ENCODE measurements at places on chromosomes 1 and 21.

DNA sequence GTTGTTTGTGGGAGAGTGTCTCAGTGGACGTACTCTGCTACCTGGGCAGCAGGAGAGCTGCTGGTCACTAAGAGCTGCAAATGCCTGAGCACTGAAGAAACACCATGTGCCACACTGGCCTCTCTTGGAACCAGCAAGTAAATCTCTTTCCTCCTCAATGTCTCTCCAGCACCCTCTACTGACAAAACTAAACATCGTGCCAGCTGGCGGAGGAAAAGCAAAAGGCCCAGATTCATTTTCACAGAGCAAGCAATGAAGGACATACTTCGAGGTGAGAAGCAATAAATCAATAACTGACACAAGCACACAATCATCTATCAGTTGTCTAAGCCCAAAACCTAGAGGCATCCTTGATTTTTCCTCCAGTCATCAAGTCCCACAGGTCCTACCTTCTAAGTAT is 78.1 kb downstream of the RERE start:
- no peak for DNase-seq

GRCh38 chr1:87938631-87939030 is 610.0 kb downstream of the LMO4 start:
- DNase-seq = no peak

DNA sequence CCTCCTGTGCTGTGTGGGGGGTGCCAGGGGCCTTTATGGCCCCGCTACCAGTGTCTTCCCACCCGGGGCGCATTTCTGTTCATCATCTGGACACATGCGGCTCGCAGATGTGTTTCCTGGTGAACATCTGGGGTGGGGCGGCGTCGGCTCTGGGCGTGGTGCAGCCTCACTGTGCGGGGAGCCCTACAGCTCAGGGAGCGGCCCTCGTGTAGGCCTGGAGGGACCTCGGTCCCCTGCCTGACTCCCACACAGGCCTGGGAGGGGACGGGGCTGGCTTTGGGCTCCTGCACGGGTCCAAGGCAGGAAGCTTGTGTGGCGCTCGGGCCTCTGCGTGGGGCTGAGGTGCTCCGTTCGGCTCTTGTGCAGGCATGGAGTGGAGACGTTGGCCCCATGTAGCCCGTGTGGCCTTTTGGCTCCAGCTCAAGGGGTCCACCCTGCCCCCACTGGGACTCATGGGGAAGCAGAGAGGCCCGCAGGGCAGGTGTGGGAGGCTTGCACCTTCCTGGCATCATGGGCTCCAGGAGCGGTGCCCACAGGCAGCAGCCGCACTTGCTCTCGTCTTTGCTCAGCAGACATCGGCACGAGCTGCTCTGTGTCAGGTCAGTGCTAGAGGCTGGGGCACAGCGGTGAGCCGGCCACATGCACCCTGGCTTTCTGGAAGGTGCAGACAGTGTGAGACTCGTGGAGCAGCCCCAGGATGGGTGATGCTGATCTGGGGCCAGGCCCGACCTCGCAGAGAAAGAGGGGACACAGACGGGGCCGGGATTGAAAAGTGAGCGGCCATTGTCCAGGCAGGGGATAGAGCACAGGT is 90.1 kb upstream of the ACTRT2 start:
- no peak for DNase-seq

DNA sequence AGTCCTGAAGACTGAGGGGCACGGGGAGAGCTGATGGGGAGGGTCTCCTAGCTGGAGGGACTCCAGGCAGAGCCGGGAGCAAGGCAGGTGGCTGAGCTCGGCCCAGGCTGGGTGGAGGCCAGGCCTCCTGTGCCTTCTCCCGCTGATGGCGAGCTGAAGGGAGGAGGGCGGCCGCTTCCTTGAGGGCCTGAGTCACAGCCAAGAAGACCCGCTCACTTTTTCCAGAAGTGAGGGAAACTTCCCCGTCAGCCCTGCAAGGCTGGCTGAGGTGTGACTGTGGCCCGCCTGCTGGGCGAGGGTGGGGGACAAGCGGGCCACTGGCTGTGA is 1.7 kb upstream of the VWA1 start:
- DNase-seq = no peak

DNA sequence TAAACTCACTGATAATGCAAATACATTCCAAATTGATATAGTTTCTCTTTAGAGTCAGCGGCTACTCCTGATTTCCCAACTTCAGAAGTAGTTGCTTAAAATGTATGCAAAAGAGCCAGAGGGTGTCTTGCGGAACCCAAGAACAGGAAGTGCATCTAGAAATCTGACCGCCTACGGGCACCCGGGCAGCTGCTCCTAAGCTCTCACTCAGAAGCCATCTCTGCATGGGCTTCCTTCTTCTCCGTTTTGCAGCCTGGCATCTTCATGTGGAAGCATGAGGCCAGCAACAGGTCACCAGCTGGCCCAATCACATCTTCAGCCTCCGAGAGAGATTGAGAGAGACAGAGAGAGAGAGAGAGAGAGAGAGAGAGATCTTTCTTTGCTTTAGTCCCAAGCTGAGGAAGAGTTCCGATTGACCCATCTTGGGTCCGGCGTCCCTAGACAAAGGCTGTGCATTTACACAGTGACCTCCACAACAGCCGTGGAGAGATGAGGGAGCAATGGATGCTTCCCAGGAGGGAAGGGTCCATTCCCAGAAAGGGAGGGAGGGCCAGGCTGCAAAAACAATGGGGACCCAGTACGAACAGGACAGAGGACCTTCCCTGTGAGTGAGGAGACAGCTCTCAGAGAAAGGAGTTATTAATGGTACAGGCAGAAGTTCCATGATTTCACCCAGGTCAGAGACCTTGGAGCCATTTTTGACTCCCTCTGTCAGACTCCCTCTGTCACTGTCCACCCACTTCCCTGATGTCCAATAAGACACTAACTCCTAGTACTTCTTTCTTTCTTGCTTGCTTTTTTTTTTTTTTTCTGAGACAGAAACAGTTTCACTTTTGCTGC is 28.2 kb upstream of the SLC30A1 start:
- DNase-seq = no peak
